ENCODE measurements at places on chromosomes 3 and 15. TPM values are rescaled to one million over a fixed set of nuclear protein-coding genes. Genes with fewer than 3 reads are reported as not detected.

GRCh38 chr3:115830764-115831395 is 207.6 kb downstream of the GAP43 start:
- no peak for DNase-seq

DNA sequence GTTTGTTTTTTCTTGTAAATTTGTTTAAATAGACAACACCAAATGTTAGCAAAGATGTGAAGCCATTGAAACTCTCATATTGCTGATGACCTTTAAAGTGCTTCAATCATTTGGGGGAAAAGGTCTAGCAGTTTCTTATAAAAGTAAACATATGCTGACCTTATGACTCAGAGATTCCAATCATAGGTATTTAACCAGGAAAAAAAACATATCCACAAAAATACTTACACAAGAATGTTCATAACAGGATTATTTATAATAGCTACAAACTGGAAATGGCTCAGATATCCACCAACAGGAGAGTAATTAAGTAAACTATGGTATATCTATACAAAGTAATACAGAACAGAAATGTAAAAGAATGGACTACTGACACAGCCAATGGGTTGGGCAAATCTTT is 27.1 kb upstream of the RORA start:
- no peak for DNase-seq

DNA sequence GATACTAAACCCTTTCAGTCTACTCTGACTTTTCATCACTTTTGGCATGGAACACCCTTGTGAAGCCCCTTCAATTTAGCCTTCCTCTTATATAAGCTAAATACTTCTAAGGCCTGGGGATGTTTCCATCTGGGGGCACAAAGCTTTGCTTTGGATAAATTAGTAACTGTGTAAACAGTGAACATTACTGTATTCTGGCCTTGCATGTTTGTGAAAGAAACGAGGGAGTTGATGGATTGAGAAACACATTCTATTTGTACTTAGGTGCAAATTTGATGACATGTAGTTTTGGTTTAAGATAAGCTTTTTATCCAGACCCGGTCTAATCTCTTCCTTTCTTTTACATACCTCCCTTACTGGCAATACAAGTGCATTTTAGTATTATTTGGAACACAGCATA is 19.7 kb downstream of the PSMD6 start:
- no peak for DNase-seq

DNA sequence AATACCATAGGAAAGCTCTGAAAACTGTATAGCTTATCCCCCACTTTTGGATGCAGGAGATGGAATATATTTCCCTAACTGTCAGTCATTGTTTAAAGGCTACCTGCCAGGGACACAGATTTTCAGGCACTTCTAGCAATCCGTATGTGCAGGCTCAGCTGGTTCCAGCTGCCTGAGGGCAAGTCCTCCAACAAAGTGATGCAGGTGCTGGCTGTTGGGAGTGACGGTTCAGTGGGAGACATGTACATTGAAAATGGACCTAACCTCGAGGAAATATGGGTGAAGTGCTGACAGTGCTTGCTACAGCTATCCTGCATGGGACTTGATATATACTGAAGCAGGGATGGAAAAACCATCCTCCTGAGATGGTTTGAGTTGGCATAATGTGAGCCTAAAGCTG is 153.1 kb upstream of the GAP43 start:
- no peak for DNase-seq

- no peak for DNase-seq
Observed at GRCh38 chr15:32991619-32992111, 202.8 kb downstream of the FMN1 start.

Gene PPP2R3A
- total RNA-seq = 10.5 TPM

DNA sequence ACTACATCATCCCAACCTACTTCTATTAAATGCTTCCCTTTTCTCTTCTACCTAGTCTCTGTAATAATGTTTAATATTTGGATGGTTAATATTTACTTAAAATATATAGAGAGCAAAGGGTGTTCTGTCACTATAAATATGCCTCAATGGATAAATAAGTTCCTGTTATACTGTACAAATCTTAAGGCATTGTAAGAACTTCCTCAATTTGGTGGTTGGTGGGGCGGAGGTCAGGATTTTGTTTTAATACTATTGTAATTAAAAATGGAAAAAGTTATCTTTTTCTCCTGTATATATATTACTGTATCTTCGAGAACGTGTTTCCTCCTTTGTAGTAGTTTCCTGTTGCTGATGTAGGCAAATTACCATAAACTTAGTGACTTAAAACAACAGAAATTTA is 41.5 kb downstream of the SPRED1 start:
- DNase-seq = no peak

DNA sequence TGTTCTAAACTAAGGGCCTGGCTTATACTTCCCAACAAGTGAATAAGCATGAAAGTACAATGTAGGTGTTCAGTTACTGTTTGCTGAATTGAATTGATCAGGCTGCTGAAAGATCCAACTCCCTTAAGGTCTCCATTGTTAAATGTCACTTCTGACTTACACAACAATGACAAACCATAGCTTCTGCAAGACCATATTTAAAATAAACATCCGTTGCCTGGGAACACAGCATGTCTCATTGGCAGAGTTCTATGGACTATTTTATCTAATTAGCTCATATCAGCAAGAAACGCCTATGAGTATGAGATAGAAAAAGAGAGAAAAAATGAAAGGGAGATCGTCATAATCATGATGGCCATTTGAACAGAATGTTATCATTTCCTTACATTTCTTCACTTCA is 605.4 kb downstream of the FGF12 start:
- no peak for DNase-seq

DNA sequence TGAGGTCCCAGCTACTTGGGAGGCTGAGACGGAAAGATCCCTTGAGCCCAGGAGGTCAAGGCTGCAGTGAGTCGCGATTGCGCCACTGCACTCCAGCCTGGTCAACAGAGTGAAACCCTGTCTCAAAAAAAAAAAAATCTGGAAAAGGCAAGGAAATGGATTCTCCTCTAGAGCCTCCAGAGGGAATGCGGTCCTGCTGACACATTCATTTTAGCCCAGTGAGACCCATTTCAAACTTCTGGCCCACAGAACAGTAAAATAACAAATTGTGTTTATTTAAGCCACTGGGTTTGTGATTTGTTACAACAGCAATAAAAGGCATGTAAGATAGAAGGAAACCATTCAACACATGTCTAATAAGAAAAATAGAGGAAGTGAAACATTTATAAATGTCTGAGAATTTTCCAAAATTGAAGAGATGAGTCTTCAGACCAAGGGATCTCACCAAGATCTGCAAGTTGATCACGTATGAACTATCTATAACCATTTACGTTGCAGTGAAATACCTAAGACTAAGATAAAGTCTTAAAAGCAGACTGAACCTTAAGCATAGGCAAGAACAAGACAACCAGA is at the start of gene HTR3E:
Gene HTR3E, plus strand, starts transcription at position 254 of the 573 bp plus-strand sequence. CDS start 466 bp downstream, outside the sequence.
- DNase-seq = no peak

Gene LRRC31
- total RNA-seq = not detected

Gene ICE2
- total RNA-seq = 45.1 TPM

- no peak for DNase-seq
Observed at GRCh38 chr15:94509259-94509658, 277.9 kb downstream of the MCTP2 start.

Gene SPATA12
- total RNA-seq = not detected

Gene HYAL1
- 49.5 TPM for total RNA-seq

Gene SLC12A1
- not detected for total RNA-seq

GRCh38 chr15:68417051-68417450 is 14.9 kb downstream of the ITGA11 start:
- DNase-seq = peak; percentile 45

DNA sequence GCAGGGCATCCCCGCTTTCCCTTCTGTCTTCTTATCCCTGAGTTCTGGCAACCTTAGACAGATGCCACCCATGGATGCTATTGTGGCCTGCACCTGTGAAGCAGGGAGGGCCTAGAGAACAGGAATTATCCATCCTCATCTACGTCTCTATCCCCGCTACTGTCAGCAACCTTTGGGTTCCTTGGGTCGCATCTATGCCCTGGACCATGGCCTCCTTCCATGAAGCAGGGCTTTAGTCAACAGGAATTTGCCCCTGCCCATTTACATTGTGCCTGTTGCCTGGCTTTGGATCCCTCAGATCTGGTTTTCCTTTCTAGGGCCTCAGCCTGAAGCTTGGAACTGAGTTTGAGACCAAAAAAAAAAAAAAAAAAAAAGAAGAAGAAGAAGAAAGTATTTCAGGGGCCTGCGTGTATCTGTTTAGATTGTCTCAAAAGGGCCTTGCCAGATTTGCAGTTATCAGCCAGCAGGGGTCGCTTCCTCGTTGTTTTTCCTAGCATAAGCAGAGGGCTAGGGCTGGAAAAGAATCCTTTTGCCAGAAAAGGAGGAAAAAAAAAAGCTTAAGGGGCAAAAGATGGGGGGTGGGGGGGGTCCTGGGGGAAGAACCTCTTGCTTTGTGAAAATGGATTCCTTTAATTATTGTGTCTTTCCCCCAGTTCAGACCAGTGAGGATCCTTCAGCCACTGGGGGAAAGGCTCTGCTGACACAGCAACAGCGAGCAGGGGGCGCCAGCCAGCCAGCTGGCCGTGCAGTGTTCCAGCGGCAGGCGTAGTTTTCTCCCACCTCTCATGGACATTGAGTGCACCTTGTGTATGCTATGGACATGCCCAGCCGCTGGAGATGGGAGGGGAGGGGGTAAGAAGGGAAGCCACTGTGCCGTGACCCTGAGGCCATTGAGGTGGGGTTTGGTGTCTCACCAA is 65.7 kb upstream of the ALDH1L1 start:
- DNase-seq = no peak

- DNase-seq = no peak
Observed at GRCh38 chr15:33262306-33262705, 48.5 kb upstream of the RYR3 start.

GRCh38 chr3:111767756-111768445 is 91.2 kb upstream of the PHLDB2 start:
- no peak for DNase-seq

- DNase-seq = no peak
Observed at GRCh38 chr3:192857260-192857661, 60.4 kb downstream of the MB21D2 start.

GRCh38 chr15:35305946-35306345 is 220.9 kb upstream of the NANOGP8 start:
- no peak for DNase-seq

Gene CLDN1
- 0.53 TPM for total RNA-seq

DNA sequence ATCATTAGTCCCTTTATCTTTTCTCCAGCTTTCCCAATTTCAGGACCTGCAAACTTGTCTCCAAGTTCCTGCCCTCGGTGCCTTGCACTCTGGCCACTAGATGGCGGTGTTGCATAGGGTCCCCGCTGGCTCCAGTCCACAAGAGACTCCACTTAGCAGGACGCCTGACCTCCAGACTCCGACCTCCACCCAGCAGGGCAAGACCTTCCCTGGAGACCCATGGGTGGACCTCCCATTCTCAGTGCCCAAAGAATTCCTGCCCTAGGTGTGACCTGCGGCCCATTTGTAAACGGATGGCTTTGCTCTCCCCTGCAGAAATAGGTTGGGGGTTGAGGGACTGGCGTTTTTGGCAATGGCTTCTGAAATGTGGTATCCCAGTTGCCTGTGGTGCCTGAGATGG is 82.6 kb downstream of the LSM3 start:
- DNase-seq = peak; percentile 88

DNA sequence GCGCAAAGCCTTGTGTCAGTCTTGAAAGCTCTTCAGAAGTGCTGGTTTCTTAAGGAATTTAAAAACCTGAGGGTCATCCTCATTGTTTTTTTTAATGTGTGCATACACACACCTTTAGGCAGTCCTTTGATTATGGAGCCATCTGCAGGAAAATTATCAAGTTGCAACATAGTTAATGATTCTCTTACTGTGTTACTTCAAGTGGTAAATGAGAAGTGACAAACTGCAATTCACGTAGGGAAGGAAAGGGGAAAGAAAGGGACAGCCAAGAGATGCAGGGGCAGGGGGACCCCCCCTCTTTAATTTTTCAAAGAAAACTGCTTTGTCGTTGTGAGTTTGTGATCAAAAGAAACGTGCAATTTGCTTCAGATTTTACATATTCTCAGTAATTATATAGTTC is 162.4 kb upstream of the CGNL1 start:
- no peak for DNase-seq

GRCh38 chr3:85189731-85190130 is 230.9 kb downstream of the CADM2 start:
- no peak for DNase-seq

GRCh38 chr15:42759093-42759492 is 22.2 kb upstream of the CDAN1 start:
- DNase-seq = no peak

DNA sequence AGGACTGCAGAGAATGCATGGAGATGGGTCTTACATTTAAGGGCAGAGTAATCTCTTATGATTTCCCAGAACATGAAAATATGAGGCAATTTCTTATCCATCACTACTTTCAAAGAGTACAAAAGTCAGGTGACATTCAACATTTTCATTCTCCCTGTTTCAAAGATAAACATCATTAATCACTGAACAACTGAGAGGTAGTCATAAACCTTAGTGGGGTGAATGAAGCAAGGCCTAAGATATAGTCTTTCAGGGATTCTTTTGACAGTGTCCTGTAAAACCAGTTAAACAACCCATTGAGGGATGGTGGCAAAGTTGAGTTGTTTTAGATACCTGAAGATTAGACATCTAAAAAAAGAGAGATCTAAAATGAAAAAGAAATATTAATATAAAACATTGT is 271.6 kb upstream of the CBLB start:
- no peak for DNase-seq

DNA sequence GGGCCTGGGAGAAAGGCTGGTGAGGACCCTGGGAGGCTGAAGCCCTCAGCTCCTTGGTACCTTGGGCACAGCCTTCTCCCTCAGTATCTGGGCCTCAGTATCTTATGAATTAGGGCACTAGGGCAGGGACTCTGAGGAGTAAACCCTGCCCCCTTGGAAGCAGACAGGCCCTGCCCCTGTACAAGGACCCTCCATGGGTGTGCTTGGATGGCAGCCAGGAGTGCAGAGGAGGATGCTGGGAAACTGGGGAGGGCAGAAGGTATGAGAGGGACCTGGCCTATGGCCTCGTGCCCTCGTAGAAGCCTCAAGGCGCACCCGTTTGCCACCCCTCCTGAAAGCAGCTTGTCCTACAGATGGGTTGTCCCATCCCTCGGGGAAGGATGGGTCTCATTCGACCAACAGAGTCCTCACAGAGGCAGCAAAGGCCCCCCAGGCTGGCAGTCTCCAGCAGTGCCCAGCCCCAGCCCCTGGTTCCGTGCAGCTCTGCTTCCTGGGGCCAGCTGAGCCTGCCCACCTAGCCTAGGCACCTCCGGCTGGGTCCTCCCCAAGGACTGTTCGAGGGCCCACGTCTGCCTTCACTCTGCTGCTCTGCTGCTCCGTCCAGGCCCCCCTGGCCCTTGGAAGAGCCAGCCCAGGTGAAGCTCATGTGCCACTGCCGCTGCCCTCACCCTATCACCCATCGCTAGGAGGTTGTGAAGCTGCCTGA is 15.3 kb upstream of the SEMA3F start:
- no peak for DNase-seq

Gene LYZL4
- not detected for total RNA-seq

GRCh38 chr3:4906107-4906621 is 73.1 kb upstream of the BHLHE40 start:
- DNase-seq = no peak
